ENCODE measurements at places on chromosomes 3 and 15.

DNA sequence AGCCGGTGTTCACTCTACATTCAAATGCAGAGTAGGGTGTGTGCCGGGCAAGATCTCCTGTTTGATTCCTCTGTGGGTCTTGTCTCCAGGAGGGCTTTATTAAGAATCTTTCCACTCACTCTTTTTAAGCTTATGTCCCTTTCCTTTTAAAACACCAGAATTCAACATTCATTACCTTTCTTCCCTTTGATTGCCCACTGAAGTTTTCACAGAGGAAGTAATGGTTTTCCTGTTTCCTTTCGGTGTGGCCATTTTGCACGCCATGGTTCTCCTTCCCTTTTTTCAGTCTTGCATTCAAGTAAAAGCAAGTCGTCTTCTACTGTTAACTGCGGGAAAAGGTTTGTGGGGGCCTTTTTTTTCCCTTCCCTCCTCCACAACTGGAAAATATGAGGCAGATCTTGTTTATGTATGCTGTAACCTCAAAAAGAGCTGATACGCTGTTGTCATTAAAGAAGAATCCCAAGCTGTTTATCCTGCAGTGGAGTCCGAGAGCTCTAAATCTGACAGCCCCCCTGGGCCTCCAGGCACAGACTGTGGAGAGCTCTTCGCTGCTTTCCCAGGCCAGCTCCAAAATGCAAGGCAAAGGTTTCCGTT lies 40.5 kb downstream of the FILIP1L start:
- DNase-seq = no peak

- DNase-seq = no peak
Observed at GRCh38 chr3:196344663-196345062, 6.5 kb upstream of the TM4SF19 start.

- DNase-seq = no peak
Observed at GRCh38 chr15:53911431-53911830, 66.8 kb upstream of the UNC13C start.

DNA sequence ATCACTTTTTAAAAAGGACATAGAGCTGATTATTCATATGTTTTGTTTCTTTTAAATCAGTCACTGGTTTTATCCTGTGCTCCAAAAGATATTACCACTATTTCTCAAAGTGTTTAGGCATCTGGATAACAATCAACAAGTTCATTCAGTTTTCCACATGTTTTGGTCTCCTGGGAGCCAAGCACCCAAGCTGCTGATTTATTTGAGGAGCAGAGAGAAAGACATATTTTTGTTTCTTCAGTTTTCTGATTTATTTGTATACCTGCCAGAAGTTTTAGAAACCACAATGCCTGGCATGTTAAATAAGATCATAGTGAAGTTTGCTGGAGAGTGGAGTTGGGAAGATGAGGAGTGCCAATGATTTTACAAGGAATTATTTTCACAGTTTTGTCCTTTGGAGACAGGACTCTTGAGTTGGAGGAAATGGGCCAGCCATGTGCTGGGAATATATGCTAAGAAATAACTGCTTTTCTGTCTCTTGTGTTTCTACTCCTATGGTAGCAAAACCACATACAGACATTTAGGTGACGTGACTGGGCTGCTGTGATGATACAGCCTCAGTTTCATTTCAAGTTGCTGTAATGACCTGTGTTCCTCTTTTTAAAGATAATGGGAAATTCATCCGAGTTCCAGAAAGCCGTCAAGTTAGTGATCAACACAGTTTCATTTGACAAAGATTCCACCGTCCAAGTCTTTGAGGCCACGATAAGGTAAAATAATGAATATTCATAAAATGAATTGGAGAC lies 11.7 kb downstream of the EDEM1 start:
- DNase-seq = no peak

DNA sequence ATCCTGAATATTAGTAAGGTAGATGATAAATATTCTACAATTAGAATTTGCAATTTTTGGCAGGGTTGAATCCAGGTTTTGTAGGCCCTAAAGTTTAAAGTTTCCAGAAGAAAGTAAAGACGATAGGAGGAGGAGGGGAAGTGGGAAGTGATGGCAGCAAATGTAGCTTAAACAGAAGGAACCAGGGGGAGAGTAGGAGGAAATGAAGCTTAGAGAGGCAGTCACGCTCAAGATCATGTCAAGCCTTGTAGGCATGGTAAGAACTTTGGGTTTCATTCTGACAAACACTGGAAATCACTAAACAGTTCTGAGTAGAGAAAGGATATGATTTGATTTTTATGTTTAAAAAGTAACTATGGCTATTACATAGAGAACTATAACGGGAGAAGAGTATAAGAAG lies 63.9 kb downstream of the NR2E3 start:
- no peak for DNase-seq

DNA sequence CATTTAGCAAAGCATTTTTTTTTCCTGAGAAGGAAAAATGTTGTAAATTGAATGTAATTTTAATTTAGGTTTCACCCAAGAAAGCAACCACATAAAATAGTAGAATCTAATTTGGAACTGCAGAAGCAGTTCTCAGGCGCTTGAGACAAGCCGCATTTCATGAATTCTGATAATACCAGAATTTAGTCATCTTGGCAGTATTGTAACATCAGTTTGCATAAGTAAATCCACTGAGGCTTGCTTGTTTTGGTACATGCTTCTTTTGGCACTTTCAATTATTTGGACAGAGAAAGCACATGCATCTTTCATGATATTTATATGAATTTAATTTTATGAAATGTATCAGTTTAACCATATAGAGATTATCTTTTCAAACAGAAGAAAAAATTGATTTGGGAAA lies 389.7 kb upstream of the ROBO1 start:
- DNase-seq = no peak

DNA sequence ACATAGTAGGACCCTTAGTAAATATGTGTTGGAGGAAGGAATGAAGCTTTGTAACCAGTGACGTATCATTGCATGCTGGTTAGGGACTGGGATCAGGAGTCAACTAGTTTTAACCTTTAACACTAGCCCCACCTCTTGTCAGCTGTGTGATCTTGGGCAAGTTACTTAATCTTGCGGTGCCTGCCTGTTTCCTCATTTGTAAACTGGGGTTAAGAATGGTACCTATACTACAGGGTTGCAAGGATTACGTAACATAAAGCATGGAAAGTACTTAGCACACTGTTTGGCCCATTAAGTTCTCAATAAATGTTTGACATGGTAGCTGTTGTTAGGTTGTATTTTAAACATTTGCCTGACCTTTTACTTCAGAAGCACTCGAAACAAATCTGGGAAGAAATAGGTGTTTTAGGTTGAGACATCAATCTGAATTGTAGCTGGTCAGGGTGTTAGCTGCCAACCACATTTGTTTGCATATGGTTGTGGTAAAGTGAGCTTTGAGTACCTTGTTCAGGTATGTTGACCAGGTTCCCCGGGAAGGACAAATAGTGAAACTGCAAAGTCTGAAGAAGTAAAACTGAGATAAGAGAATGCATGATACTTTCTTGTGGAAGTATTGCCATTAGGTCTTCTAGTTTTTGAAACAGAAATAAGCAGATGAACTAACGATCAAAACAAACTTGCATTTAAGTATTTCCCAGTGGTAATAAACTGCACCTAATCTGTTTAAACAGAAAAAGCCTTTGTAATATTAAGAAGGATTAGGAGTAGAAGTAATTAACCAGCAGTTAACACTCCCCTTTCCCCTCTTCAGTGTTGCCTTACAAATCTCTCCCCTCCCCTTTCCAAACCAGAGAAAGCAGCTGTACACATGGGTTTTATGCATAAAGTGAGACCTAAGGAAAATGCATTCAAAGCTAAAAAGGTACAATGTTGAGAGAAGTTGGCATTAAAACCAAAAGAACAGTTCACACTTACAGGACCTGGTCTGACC lies 25.8 kb upstream of the SCAANT1 start:
- no peak for DNase-seq
